ENCODE measurements at places on chromosomes 3 and 15. TPM values are rescaled to one million over a fixed set of nuclear protein-coding genes. Genes with fewer than 3 reads are reported as not detected.

SPRED1 gene
- total RNA-seq: 0.10 TPM

CYP8B1 gene
- total RNA-seq: not detected

GHSR gene
- not detected for total RNA-seq

CELF6 gene
- total RNA-seq: 0.58 TPM

TMEM202 gene
- not detected for total RNA-seq

DUT gene
- 267 TPM for total RNA-seq

POLR2H gene
- total RNA-seq: 79.3 TPM

DNA sequence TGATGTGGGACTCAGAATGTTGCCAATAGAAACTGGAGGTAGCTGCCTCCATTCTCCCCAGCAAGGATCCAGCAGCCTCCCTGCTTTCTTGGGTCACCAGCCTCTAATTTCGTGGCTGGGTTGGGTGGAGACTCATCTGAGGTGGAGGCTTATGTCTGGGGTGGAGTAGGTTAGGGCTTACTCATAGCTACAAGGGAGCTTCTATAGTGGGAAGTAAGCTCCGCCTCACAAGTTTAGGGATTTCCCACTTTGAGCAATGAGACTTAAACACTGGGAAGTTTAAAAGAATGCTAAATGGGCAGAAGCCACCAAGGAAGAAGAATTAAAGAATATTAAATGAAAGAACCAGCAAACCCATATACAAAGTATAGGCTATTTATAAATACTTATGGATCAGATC, 63.8 kb downstream of the GJD2 start:
- H3K27ac ChIP-seq: no peak overlapping the region
- no peak overlapping the region for H3K4me3 ChIP-seq
- H3K36me3 ChIP-seq: no peaks in the 10 kb centered on the region
- no peak for DNase-seq

DNA sequence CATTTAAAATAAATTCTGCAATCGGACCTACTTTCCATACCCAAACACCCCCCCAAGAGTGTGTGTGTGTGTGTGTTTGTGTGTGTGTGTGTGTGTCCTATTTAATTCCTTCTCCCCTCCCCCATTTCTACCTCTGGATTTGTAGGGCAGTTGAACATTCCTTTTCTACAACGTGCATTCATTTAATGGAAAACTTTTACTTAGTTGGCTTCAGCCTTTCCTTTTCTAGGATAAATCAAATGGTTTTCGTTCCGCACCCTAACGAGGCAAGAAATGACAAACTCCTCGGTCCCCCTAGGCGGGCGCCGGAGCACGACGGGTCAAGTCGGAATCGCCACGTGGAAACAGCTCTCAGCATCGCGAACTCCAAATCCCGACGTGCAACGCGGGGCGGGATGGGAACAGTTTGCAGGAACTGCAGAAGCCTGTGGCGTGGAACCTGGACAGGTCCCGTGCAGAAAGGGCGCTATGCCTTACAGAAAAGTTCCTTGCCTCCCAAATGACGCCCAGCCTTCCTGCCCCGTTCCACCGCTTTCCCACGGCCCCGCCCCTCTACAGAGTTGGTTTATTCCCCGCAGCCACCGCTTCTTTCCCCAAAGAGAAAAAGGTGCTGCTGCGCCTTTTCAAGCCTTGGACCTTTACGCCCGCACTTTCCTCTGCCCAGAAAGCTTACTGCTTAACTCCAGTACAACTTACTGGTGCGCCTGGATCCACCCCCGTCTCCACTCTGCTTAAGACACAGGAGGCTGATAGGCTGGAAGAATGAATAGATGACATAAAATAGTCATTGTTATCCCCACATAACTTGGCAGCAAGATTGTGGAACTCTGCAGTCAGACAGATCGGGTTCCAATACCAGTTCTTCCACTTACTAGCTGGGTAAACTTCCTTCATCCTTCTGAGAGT, 1.1 kb upstream of the EIF2B5 start:
- H3K4me1 ChIP-seq: peaks cover 29% of the 10 kb centered on the region
- H3K27me3 ChIP-seq: no peaks in the 10 kb centered on the region
- peaks cover 15% of the 10 kb centered on the region for H3K36me3 ChIP-seq
- peak; percentile 41 for DNase-seq

GRCh38 chr15:41919201-41919820, 25.5 kb upstream of the SPTBN5 start:
- H3K27ac ChIP-seq: no peak overlapping the region
- H3K36me3 ChIP-seq: peaks cover 39% of the 10 kb centered on the region
- DNase-seq: no peak

GRCh38 chr3:197514786-197515355, 40.9 kb downstream of the BDH1 start:
- no peak for DNase-seq
- H3K36me3 ChIP-seq: peaks cover 55% of the 10 kb centered on the region
- H3K4me3 ChIP-seq: no peak overlapping the region
- peaks cover 16% of the 10 kb centered on the region for H3K4me1 ChIP-seq

DNA sequence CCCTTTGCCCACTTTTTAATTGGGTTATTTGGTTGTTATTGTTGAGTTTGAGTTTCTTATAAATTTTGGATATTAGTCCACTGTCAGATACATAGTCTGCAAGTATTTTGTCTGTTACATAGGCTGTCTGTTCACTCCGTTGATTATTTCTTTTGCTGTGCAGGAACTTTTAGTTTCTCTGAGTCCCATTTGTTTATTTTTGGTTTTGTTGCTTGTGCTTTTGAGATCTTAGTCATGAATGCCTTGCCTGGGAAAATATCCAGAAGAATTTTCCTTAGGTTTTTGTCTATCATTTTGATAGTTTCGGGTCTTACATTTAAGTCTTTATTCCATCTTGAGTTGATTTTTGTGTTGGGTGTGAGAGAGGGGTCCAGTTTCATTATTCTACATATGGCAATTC, 254.5 kb downstream of the NLGN1 start:
- H3K4me1 ChIP-seq: no peaks in the 10 kb centered on the region
- H3K36me3 ChIP-seq: no peaks in the 10 kb centered on the region
- H3K4me3 ChIP-seq: no peak overlapping the region
- no peak for DNase-seq

DNA sequence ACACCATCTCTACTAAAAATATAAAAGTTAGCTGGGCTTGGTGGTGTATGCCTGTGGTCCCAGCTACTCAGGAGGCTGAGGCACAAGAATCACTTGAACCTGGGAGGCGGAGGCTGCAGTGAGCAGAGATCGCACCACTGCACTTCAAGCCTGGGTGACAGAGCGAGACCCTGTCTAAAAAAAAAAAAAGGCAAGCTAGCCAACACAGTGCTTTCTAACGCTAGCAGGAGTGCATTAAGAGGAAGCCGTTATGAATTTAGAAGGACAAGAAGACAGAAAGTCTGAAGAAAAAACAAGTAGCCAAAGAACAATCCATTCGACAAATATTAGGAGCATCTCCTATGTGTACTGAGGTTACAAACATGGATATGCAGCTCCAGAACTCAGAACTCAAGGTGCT, 28.6 kb downstream of the BHLHE40 start:
- DNase-seq: no peak
- H3K27ac ChIP-seq: no peak overlapping the region
- no peaks in the 10 kb centered on the region for H3K36me3 ChIP-seq
- H3K4me1 ChIP-seq: peaks cover 77% of the 10 kb centered on the region
- H3K4me3 ChIP-seq: no peak overlapping the region

- no peak for DNase-seq
- H3K4me1 ChIP-seq: no peaks in the 10 kb centered on the region
Measured at GRCh38 chr15:36805278-36805677, 225.9 kb downstream of the CDIN1 start.

DNA sequence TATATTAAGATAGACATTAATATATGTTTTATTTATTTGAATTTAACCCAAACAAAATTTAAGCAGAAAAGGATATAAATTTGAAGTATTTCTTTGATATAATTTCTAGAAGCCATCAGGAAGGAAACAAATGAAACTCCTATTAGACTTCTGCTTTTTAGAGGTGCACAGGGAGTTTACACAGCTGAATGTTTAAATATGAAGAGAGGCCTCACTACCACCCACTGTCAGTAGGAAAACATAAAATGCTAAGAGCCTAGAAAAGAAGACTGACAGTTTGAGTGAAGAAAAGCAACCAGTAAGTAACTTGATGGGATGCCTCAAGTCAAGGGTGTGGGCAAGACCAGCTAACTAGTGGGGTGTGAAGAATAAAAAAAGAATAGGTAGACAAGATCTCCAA, 19.7 kb downstream of the PLSCR2 start:
- no peak overlapping the region for H3K27ac ChIP-seq
- DNase-seq: no peak
- no peaks in the 10 kb centered on the region for H3K27me3 ChIP-seq
- no peak overlapping the region for H3K4me3 ChIP-seq
- no peaks in the 10 kb centered on the region for H3K36me3 ChIP-seq
- no peaks in the 10 kb centered on the region for H3K4me1 ChIP-seq

DNA sequence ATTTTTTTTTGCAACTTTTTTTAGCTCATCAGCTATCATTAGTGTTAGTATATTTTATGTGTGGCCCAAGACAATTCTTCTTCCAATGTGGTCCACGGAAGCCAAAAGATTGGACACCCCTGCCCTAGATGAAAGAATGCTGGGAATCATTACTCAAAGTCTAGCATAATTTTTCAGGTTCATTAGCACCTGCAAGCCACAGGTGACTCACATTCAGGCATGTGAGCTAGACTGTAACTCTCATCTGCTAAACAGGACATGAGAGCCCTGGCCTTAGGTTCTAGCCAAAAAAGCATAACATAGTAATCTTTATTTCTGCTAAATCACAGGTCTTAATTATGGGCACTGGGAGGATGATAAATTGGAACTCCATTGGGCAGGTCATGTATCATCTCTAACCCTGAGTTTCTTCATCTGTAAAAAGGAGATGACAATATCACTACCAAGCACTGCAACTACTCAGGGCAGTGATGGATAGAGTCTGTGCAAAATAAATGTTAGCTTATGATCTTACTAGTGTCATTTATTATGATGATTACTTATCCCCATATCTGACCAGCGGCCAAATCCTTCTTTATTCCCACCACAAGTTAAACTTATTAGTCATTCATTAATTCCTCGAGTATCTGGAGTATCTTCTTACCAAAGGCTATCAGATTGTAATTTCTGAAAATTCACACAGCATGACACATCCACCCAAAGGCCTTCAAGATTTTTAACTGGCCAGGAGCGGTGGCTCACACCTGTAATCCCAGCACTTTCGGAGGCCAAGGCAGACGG, 125.0 kb downstream of the PLD1 start:
- H3K27ac ChIP-seq: no peak overlapping the region
- H3K4me3 ChIP-seq: no peak overlapping the region
- DNase-seq: no peak

DNA sequence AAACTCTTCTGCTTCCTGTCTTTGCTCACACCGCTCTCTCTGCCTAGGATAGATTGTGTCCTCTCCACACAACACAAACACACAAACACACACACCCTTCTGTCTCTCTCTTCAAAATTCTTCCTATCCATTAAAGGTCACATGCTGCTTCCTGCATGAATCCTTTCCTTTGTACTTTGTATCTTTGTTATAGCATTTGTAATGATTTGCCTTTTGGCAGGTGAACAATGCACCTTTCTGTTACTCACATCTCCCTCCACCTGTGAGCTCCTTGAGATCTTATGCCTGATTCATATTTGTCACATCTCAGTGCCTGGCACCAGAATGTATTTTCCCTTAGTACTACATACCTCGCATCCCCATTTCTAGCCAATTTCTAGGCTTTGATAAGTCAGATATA, 251.4 kb upstream of the UMPS start:
- H3K27ac ChIP-seq: no peak overlapping the region
- no peaks in the 10 kb centered on the region for H3K36me3 ChIP-seq
- H3K27me3 ChIP-seq: peaks cover 33% of the 10 kb centered on the region
- no peak for DNase-seq
- H3K4me1 ChIP-seq: no peaks in the 10 kb centered on the region

- H3K27ac ChIP-seq: no peak overlapping the region
- peaks cover 8% of the 10 kb centered on the region for H3K36me3 ChIP-seq
- DNase-seq: no peak
- no peaks in the 10 kb centered on the region for H3K27me3 ChIP-seq
- no peak overlapping the region for H3K4me3 ChIP-seq
- H3K4me1 ChIP-seq: peaks cover 3% of the 10 kb centered on the region
Measured at GRCh38 chr15:67632261-67632660, 89.8 kb downstream of the MAP2K5 start.

GRCh38 chr15:81897057-81897677, 148.7 kb downstream of the MEX3B start:
- H3K27ac ChIP-seq: no peak overlapping the region
- no peaks in the 10 kb centered on the region for H3K36me3 ChIP-seq
- no peaks in the 10 kb centered on the region for H3K4me1 ChIP-seq
- no peaks in the 10 kb centered on the region for H3K27me3 ChIP-seq
- DNase-seq: no peak
- H3K4me3 ChIP-seq: no peak overlapping the region

DNA sequence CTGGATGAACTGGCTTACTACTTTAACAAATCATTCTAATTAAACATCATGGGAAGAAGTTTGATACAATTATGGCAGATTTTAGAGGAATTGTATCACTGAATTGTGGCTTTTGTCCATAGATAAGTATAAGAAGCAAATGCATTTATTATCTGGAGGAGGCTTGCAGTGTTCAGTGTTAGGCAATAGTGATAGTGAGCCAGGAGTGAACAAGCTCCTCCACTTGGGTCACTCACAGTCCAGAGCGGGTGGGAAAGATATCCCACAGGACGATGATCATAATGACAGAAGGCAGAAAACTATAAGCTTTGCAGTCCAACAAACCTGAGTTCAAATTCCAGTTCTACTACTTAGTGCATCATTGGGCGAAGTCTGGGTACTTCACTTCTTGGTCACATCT, 64.0 kb upstream of the VILL start:
- no peaks in the 10 kb centered on the region for H3K4me1 ChIP-seq
- H3K27me3 ChIP-seq: no peaks in the 10 kb centered on the region
- no peaks in the 10 kb centered on the region for H3K36me3 ChIP-seq
- no peak overlapping the region for H3K27ac ChIP-seq

GRCh38 chr15:85672332-85673084, 122.2 kb downstream of the KLHL25 start:
- no peak overlapping the region for H3K4me3 ChIP-seq
- H3K27ac ChIP-seq: no peak overlapping the region
- peaks cover 22% of the 10 kb centered on the region for H3K4me1 ChIP-seq
- H3K36me3 ChIP-seq: peaks cover 66% of the 10 kb centered on the region
- no peaks in the 10 kb centered on the region for H3K27me3 ChIP-seq

GRCh38 chr3:138078901-138079344, 36.5 kb downstream of the DZIP1L start:
- H3K4me1 ChIP-seq: peaks cover 30% of the 10 kb centered on the region
- H3K4me3 ChIP-seq: no peak overlapping the region
- H3K36me3 ChIP-seq: no peaks in the 10 kb centered on the region
- DNase-seq: no peak
- H3K27ac ChIP-seq: no peak overlapping the region
- peaks cover 26% of the 10 kb centered on the region for H3K27me3 ChIP-seq

GRCh38 chr3:2655229-2655701, 454.9 kb downstream of the IL5RA start:
- H3K4me3 ChIP-seq: no peak overlapping the region
- H3K36me3 ChIP-seq: no peaks in the 10 kb centered on the region
- H3K4me1 ChIP-seq: no peaks in the 10 kb centered on the region
- no peak for DNase-seq
- no peak overlapping the region for H3K27ac ChIP-seq

GRCh38 chr15:56040081-56041035, 46.9 kb upstream of the NEDD4 start:
- no peak overlapping the region for H3K27ac ChIP-seq
- no peak overlapping the region for H3K4me3 ChIP-seq
- H3K4me1 ChIP-seq: peaks cover 37% of the 10 kb centered on the region
- DNase-seq: no peak
